ENCODE measurements at places on chromosomes 6 and 20.

GRCh38 chr20:6811262-6812035 lies 44.0 kb downstream of the BMP2 start:
- DNase-seq, result no peak

- DNase-seq, result no peak
Measured at GRCh38 chr6:99148111-99148510, 200.4 kb upstream of the FBXL4 start.

GRCh38 chr6:144305567-144305966 lies 20.4 kb downstream of the UTRN start:
- no peak for DNase-seq

GRCh38 chr6:75344455-75344854 lies 59.9 kb upstream of the TMEM30A start:
- DNase-seq, result no peak

DNA sequence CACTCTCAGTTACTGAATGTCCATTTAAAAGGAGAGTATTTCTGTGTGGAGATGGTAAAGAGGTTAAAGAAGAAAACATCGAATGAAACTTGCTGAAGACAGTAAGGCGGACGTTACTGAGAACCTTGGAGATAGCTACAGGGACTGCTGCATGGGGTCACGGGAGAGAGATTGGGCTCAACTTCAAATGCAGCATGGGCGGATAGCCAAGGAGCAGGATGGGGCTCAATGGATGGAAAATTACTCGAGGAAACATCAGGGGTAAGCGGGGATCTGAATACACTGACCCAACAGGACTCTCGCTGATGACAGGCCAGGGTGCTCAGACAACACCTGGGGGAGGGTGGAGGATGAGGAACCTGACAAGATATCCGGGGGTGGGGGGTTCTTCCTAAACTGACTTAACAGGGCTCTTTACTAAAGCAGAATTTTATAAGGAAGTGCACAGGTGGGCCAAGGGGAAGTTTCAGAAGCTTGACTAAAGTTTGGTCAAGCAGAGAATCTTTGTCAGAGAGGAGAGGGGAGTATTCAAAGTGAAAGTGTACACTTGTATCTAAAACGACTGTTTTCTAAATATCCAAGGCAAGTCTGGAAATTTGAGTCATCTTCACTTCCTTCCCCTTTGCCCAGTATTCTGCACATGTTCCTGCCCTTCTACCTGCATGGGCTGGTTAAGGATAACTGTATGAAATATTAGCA lies 22.8 kb downstream of the ECT2L start:
- DNase-seq, result no peak

DNA sequence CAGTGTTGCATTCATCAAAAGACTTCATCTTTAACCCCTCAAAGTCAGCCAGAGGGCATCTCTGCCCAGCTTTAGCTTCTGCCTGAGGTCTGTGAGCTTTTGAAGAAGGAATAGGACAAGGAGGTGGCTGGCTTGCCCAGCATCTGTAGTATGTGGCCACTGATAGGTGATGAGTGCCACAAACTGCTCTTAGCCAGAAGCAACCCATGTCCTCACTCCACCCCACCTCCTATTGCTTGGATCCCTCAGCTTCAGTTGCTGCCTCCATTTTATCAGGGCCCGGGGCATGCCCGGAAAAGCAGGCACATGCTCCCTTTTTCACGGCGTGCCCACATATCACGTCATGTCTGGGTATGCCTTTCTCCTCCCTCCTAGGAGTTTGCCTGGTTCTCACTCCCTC lies 11.9 kb upstream of the EFCAB8 start:
- DNase-seq, result no peak

DNA sequence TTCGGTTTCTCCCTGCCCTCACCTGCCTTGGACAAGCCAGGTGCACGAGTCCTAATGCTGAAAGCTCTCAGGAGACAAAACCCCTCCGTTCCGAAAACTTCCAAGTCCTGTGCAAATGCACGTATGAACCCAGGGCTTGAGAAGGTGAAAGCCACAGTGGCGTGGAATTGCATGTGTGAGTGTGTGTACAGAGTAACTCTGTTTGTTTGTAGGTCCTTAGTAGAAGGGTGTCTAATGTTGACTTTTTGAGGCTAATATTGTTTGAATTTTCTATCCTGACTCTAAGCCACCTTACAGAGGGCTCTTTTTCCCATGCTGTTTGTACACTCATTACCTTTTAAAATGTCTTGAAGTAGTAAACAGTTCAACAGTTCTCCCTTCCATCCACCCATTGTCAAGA lies 129.1 kb downstream of the FOXA2 start:
- no peak for DNase-seq

GRCh38 chr6:75296811-75297779 lies 12.5 kb upstream of the TMEM30A start:
- DNase-seq, result no peak

GRCh38 chr20:43915211-43916072 lies 790 bp downstream of the TOX2 start:
- DNase-seq, result no peak

- DNase-seq, result no peak
Measured at GRCh38 chr6:95286874-95287273, 290.5 kb upstream of the MANEA start.

All from esophagus squamous epithelium (tissue), 5 donors.